Activated T-cell treated with anti-CD3 and anti-CD28 coated beads for 4 hours (primary cell): ENCODE measurements at places on chromosomes 1 and 21.

- no peak for DNase-seq
These were observed 79.0 kb upstream of the JUN start for GRCh38 chr1:58862728-58863385.

DNA sequence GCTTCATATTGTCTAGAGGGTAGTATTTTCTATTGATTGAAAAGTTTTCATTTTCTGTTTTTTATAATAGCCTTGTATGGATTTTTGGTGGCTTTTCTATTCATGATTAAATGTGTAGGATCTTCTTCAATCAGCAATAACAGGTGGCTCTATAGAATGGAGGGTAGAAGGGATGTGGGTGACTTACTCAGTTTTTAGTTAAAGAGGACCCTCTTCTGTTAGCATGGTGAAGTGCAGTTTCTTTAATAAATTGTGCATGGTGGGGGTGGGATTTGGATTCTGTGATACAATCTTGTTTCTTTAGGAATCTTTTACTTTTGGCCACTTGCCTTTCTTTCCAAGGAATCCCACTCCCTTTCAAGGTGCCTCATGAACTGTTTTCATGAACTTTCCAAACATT, 64.7 kb downstream of the SLC35A3 start:
- no peak for DNase-seq

- DNase-seq, result no peak
These were observed 1.6 kb upstream of the FAM20B start for GRCh38 chr1:179023946-179024650.

- no peak for DNase-seq
These were observed 188.9 kb upstream of the MAP1LC3C start for GRCh38 chr1:242187816-242188215.

- DNase-seq, result no peak
These were observed 485.4 kb upstream of the PRMT6 start for GRCh38 chr1:106571109-106571508.

- no peak for DNase-seq
These were observed 229.0 kb upstream of the RAB4A start for GRCh38 chr1:229041946-229042345.

GRCh38 chr1:3899754-3900149, 320 bp downstream of the C1orf174 start:
- no peak for DNase-seq

DNA sequence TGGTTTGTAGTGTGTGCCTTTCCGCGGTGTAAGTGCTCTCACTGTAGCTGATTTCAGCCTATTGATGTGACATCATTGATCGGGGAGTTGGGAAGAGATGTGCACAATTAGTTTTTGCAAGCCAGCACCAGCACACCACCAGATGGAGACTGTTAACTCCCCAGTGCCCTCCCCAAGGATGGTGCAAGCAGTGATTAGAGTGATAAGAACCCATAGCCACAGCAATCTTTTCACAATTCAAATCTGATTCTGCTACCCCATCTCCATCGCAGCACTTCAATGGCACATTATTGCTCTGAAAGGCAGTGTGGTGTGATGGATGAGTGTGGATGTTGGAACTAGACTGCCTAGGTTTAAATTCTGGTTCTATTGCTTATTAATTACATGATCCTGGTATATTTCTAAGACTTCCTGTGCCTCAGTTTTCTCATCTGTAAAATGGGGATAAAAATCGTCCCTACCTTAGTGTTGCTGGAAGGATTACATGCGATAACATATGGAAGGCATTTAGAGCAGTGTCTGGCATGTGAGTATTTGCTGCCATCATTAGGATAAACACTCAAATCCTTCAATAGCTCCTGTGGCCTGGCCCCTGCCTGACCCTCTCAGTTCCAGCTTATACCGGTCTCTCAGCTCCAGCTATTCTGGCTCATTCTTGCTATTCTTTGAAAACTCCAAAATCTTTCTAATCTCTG, 6.7 kb downstream of the CSF3R start:
- DNase-seq, result no peak

GRCh38 chr1:37862330-37862729, 2.9 kb upstream of the MTF1 start:
- no peak for DNase-seq

- DNase-seq, result no peak
These were observed 21.2 kb upstream of the ADAR start for GRCh38 chr1:154629061-154629674.

GRCh38 chr1:157044326-157044725, 1.2 kb downstream of the ARHGEF11 start:
- DNase-seq, result no peak

DNA sequence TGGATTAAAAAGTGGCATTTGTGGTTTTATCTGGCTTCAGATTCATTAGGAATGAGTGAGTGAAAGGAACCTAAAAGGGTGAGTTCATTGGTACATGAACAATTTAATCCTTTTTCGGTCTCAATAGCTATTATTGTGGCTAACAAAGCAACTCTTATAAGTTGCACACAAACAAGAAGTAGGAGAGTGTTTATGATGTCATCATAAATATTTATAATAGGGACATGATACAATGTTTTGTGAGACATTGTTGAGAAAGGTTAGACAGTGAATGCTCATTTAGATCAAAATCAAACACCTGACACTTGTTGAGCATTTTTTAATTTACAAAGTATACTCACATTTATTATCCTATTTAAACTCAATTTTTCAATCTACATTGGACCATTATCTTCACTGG, 363.4 kb downstream of the PDE4B start:
- no peak for DNase-seq

GRCh38 chr1:20696397-20697333, 21.1 kb downstream of the KIF17 start:
- peak; percentile 57 for DNase-seq

DNA sequence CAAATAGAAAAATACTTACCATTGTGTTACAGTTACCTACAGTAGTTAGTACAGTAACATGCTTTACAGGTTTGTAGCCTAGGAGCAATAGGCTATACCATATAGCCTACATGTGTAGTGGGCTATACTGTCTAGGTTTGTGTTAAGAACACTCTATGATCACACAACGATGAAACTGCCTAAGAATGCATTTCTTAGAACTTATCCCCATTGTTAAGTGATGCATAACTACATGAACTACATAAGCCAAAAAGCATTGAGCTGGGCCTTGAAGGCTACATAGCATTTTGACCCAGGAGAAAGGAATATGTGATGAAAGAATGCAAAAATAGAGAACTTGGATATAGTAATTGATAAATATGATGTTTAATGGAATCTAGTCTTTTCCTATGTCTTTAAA, 46.4 kb upstream of the JUN start:
- DNase-seq, result no peak

DNA sequence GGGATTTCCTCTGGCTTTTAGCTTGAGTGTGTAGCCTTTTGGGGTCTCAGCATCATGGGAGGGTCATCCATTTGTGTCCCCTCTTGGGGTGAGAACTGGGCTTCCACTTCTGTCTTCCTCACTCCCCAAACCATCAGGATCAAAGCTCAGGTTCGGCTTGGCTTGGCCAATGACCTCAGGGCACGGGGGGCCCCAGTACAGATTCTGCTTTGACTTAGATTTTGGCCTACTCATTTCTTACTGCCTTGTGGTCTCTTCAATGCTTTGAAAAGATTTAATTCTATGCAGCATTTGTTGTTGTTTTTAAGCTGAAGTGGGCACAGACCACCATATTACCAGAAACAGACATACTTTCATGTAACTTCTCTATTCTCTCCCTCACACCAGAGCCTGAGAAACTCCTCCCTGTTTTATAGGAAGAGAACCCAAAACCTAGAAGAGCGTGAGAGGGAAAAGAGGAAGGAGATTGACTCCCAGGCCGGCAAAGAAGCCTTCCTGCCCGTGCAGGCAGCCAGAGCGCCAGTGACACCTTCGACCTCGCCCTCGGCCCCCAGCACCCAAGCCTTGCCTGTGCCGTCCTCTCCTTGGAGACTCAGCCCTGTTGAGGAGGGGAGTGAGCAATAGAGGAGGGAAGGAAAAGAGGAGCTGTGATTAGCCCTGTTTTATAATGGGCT, 1.9 kb upstream of the S100A3 start:
- no peak for DNase-seq

- DNase-seq, result no peak
These were observed 1.1 kb downstream of the CLCN6 start for GRCh38 chr1:11807133-11807532.

DNA sequence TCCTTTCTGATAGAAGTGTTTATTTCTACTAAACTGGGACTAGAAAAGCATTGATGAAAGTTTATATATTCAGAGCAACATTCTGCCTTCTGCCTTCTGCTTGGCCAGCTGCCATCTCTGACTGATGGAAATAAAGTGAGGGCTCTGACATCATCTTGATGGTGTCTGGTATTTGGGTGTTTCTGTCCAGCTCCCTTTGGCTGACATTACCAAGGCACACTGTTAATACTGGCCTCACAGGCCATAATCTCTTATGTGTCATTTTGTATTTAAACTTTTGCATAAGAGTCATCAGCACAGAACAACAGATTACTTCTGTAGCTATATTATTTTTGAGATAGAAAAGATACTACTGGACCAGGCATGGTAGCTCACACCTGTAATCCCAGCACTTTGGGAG, 216.9 kb downstream of the RYR2 start:
- DNase-seq, result no peak

- DNase-seq, result no peak
These were observed 329.1 kb upstream of the NFIA start for GRCh38 chr1:60753036-60753900.

GRCh38 chr1:109768820-109769219, 5.1 kb upstream of the EPS8L3 start:
- no peak for DNase-seq

DNA sequence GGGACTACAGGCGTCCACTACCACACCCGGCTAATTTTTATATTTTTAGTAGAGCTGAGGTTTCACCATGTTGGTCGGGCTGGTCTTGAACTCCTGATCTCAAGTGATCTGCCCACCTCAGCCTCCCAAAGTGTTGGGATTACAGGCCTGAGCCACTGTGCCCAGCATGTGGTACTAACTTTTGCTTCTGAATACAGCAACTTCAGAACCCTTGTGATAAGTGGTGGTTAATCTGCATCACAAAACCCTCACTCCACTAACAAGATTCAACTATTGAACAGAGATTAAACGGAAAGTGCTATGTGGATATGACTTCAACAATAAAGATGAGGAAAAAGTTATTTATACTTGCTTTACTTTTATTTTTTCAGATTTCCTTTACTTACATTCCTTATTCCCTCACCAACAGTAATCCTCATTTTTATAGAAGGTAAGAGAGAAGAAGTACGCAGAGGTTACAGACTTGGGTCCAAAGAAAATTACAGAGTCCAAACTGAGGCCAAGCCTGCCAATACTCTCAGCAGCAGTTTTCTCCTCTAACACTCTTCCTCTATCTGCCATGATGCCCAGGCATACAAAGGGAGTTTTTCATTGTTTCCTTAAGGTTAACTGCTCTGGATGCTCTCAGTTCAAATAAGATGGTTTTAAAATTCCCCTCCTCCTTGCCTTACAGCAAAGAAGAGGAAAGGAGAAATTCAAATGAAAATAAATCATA, 44.3 kb downstream of the SLC16A1 start:
- no peak for DNase-seq

- no peak for DNase-seq
These were observed 13.6 kb downstream of the ZYG11B start for GRCh38 chr1:52739699-52740467.

- DNase-seq, result no peak
These were observed 687 bp downstream of the PRKAB2 start for GRCh38 chr1:147171399-147172167.

- DNase-seq, result no peak
These were observed 15.0 kb upstream of the SLC6A17 start for GRCh38 chr1:110135246-110135645.

GRCh38 chr1:157090196-157090647, 9.4 kb downstream of the ETV3L start:
- peak; percentile 86 for DNase-seq

DNA sequence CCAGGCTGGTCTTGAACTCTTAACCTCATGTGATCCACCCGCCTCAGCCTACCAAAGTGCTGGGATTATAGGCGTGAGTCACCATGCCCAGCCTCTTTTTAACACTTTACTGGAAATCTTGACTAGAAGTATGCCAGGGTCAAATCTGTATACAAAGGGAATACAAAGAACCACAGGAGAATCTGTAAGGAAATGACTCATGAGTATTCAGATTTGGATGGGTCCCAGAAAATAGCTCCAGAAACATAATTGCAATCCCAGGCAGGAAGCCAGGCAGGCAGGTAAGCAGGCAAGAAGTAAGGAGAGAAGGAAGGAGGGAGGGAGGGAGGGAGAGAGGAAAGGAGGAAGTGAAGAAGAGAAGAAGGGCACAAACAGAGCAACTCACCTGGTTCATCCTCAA, 22.8 kb upstream of the TIAM1 start:
- DNase-seq, result no peak

- DNase-seq, result no peak
These were observed 29.5 kb upstream of the GTF2B start for GRCh38 chr1:88920845-88921244.

- no peak for DNase-seq
These were observed 29.7 kb downstream of the IGFN1 start for GRCh38 chr1:201220388-201220715.

DNA sequence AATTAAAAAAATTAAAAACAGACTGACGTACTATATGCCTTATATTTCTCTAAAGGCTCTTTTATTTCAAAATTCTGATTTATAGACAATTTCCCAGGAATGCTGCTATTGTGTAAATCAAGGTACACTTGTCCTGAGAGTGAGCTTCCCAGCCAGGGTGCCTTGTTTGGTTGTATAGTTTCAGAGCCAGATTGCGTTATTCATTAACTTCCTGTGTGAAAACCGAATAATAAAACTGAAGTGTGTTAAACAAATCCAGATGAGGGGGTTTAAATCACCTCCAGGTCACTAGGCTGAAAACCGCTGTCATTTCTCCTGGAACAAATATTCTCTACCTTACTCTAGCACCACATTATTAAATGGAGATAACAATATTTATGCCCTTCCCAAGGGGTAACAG, 68.7 kb downstream of the LMX1A start:
- no peak for DNase-seq

DNA sequence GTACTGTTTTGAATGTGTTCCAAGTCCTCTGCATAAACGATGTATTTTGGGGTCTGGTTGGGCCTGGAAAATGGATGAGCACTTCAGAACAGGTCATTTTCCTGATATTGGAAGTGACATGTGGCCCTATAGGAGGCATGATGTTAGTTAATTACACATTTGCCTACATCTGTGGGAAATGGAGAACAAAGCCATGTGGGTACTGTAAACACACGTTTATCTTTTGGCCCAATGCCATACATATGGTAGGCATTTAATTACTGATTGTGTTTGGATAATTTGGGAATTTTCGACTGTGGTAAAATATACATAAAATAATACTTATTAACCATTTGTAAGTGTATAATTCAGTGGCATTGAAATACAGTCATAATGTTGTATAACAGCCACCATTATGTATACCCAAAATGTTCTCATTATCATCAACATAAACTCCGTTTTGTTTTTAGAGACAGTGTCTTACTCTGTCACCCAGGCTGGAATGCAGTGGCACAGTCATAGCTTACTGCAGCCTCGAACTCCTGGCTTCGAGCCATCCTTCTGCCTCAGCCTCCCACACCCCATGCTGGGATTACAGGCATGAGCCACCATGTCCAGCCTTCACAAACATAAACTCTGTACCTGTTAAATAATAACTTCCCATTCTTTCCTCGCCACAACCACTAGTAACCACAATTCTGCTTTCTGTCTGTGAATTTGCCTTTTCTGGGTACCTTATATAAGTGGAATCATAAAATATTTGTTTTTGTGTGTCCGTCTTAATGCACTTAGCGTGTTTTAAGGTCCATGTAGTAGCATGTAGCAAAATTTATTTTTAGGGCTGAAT, 11.9 kb upstream of the RNPEP start:
- DNase-seq, result no peak

GRCh38 chr1:26598890-26599289, 69.3 kb downstream of the RPS6KA1 start:
- no peak for DNase-seq

- no peak for DNase-seq
These were observed 2.7 kb upstream of the TIE1 start for GRCh38 chr1:43298055-43298454.
